ENCODE measurements at places on chromosomes 16 and 17.

DNA sequence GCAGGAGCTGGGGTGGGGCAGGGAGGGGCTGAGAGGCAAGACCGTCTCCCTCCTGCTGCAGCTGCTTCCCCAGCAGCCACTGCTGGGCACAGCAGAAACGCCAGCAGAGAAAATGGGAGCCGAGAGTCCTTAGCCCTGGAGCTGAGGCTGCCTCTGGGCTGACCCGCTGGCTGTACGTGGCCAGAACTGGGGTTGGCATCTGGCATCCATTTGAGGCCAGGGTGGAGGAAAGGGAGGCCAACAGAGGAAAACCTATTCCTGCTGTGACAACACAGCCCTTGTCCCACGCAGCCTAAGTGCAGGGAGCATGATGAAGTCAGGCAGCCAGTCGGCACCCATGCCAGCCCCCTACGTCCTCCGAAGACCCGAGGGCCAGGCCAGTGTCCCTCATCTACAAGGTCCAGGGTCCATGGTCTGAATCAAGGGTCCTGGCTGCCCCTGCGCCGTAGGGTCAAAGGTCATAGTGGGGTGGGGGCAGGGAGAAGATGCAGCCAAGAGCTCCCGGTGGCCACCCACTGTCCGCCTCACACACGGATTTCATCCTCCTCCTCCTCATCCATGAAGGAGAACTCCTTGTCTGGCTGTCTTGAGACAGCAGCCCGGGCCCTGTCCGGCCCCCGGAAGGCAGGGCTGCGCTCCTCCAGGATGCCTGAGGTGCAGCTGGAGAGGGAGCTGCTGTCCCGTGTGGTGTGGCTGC lies 23.4 kb upstream of the CPSF4L start:
- DNase-seq, result no peak
- H3K27ac ChIP-seq, result no peak overlapping the region
- no peak overlapping the region for H3K4me3 ChIP-seq

DNA sequence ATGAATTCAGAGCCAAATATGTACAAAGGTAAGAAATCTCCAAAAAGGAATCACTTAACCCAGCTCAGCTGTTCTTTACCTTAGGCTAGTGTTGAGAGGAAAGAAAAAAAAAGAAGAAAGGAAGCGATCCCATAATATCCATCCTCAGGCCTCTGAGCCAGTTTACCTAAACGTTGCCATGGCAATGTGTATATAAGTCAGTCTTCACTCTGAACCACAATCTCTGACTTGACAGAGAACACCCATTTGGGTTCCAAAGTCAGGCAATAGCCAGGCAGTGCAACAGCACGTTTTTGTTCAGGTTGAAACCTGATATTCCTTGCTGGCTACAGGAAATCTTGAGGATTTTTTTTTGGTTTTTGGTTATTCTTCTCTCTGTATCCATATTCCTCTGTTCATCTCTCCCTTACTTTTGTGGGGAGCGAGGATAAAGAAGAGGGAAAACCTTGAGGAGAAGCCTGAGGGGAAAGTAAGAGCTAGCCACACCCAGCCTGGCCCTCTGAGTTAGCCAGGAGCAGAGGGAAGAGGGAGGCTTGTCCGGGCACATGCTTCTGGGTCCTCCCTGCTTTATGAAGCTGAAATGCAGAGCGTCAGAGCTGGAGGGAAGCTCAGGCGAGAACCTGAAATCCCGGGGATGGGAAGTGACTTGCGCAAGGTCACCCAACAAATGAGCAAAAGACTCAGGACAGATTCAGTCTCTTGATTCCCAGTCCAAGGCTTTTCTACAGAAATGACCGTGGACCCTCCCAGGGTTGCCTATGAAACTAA lies 152.7 kb downstream of the SOX9 start:
- DNase-seq, result no peak
- no peaks in the 10 kb centered on the region for H3K36me3 ChIP-seq
- no peaks in the 10 kb centered on the region for H3K27me3 ChIP-seq
- H3K27ac ChIP-seq, result no peak overlapping the region

DNA sequence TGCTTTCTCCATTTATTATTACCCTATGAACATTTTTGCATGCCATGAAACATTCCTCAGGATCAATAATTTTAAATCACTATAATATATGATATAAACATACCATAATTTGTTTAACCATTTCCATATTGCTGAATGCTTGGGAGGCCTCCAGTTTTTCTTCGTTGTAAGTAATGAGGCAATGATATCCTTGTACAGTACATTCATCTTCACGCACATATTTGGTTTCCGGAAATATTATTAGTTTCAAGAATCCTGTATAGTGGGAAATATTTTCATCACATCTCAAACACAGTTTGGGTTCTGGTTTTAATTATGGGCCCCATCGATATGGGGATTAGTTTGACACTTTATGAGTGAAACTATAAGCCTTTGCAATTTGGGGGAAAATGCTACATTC lies 135.4 kb downstream of the HS3ST3B1 start:
- H3K4me3 ChIP-seq, result no peak overlapping the region
- H3K27me3 ChIP-seq, result no peaks in the 10 kb centered on the region
- no peaks in the 10 kb centered on the region for H3K4me1 ChIP-seq

DNA sequence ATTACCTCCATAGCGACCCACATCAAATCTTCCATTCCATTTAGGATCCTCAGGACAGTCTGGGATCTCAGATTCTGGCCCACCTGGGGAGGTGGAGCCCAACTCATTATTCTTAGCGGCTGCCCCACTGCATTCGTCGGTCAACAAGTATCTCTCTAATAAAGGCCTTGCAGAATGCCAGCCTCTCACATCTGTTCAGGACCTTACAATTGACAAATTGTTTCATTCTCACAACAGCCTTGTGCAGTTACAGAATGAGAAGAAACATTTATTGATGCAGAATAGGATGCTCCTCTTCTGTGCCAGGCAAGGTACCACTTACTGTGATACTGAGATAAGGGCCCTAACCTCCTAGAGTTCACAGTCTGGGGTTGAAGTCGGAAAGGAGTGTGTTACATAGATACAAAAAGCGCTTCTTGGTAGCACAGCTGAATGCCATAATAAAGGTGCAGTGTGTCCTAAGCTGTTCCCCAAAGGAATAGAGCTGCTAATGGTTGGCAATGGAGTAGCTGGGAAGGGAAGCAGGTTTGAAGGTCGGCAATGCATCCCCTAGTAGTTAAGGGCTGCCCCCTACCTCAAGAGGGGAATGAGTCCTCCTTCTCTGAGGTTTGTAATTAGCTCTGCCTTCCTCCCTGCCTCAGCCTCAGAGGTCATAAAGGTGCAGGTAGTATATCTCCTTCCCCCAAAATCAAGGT lies 2.3 kb upstream of the MPP2 start:
- H3K4me3 ChIP-seq, result no peak overlapping the region
- H3K27ac ChIP-seq, result no peak overlapping the region
- peaks cover 20% of the 10 kb centered on the region for H3K4me1 ChIP-seq
- H3K36me3 ChIP-seq, result no peaks in the 10 kb centered on the region
- peaks cover 38% of the 10 kb centered on the region for H3K27me3 ChIP-seq

DNA sequence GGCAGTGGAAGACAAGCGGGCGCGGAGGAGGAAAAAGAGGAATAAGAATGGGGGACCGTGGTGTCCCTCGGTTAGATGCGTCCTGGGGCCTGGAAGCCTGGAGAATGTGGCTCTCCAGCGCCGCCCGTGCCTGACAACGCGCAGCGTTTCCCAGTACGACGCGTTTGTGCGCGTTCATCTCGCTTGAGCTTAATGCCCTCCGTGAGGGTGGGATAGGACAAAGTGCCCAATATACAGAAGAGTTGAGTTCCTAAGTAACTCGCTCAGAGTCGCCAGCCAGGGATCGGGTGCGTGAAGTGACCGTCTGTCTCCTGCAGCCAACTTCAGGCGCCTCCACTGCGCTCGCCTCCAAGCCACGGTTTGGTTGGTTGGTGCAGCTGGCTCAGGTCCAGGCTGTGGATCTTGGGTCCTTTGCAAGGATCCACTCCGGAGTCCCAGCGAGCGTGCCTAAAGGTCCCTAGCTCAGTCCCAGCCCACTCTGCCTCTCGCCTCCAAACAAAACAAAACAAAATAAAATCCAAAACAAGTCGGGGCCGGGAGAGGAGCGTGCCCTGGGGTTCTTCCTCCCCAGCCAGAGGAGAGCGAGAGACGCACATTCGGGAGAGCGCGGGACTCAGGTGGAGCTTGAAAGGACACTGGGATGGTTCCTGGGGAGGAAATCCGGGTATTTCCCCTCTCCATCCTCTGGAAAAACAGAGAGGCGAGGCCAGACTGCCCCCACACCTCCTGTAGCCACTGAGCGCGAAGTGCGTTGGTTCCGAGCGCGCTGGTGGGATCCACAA lies 974 bp downstream of the GALR2 start:
- H3K4me3 ChIP-seq, result peak overlapping the region; percentile 66
- no peaks in the 10 kb centered on the region for H3K36me3 ChIP-seq
- H3K27ac ChIP-seq, result no peak overlapping the region
- peaks cover 71% of the 10 kb centered on the region for H3K27me3 ChIP-seq
- H3K4me1 ChIP-seq, result peaks cover 46% of the 10 kb centered on the region

GRCh38 chr16:21277927-21278706 lies at the start of gene CRYM:
Gene CRYM (minus strand): TSS chr16:21278290. CDS start chr16:21278251, 39 bp downstream.
- peak within 1 kb of the TSS; percentile 89 for H3K4me3 ChIP-seq
- H3K4me1 ChIP-seq, result peaks cover 17% of the 10 kb centered on the region
- H3K27me3 ChIP-seq, result peaks cover 18% of the 10 kb centered on the region
- DNase-seq, result peak; percentile 89
- no peaks in the 10 kb centered on the region for H3K36me3 ChIP-seq
- H3K27ac ChIP-seq, result no peak within 1 kb of the TSS

- H3K36me3 ChIP-seq, result no peaks in the 10 kb centered on the region
- no peak for DNase-seq
- H3K4me3 ChIP-seq, result no peak overlapping the region
- H3K27ac ChIP-seq, result no peak overlapping the region
Observed at GRCh38 chr16:81518439-81518757, 73.8 kb downstream of the CMIP start.

GRCh38 chr16:24102209-24102660 lies 153.9 kb upstream of the CACNG3 start:
- H3K27ac ChIP-seq, result no peak overlapping the region
- no peaks in the 10 kb centered on the region for H3K36me3 ChIP-seq
- no peak overlapping the region for H3K4me3 ChIP-seq
- H3K4me1 ChIP-seq, result peaks cover 26% of the 10 kb centered on the region
- DNase-seq, result peak; percentile 61

DNA sequence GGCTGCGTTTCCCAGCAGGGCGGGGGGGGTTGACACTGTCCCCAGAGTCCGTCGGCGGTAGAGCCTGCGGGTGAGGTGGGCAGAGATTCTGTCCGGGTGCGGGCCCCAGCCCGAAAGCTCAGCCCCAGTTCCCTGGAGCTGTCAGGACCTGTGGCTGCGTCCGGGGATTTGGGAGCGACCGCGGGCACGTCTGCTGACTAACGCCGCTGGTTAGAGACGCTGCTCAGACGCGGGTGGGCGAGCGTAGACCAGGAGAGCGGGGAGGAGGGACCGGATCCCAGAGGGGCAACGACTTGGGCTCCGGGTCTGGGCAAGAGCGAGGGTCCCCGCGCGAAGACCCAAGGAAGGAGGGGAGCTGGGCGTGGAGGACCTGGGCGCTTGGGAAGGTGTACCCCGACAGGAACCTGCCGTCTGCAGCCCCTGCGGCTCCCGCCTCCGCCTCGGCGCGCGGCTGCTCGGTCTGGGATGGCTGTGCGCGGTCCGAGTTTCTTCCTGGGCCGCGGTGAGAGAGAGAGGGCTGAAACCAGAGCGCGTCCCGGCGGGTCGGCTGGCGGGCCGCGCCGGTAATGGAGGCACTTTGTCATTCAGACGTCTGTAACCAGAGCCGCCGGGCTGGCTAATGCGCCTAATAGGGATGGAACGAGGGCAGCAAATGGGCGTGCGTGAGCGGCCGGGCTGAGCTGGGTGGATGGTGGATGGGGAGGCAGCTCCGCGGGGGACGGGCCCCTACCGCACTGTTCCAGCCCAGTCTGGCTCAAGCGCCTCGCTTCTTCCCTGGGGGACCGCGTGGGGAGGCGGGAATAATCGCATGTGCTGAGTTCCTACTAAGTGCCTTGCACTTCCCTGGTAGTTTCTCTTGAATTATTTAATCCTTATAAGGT lies 2.3 kb downstream of the NGFR start:
- peaks cover 75% of the 10 kb centered on the region for H3K27me3 ChIP-seq
- H3K27ac ChIP-seq, result no peak overlapping the region
- peaks cover 20% of the 10 kb centered on the region for H3K4me1 ChIP-seq
- H3K36me3 ChIP-seq, result no peaks in the 10 kb centered on the region

DNA sequence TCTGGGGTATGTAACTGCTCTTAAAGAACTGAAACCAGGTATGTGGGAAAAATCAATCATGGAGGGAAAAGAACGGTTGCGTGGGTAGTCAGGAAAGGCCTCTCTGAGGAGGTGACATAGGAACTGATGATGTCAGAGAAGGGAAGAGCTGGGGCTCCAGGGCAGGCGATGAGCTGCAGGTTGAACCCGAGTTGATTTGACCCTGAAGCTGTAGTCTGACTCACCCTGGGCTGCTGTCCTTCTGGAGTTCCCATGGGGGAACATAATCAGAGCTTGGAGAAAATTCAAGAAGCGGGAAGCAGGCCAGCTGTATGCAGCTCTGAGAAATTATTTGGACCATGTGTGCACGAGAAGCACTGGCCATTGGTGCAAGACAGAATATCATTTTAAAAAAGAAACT lies 16.7 kb downstream of the SLC6A2 start:
- H3K4me1 ChIP-seq, result no peaks in the 10 kb centered on the region
- H3K4me3 ChIP-seq, result no peak overlapping the region
- no peak for DNase-seq
- H3K27me3 ChIP-seq, result no peaks in the 10 kb centered on the region

DNA sequence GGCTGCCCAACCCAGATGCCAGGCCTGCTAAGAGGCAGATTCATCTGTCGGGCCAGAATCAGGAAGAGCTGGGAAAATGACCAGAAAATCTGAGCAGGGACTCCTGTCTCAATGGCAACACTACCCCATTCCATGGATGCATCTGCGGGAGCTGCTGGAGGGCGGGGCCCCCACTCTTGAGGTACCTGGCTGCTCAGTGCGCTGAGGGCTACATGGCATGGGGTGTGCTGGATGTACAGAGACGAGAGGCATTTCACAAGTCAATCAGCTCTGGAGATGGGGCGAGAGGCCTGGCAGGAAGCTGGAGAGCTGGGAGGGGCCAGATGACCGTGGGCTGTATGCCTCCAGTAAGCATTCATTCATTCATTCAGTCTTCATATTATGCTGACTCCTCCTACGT lies 6.4 kb downstream of the SDK2 start:
- no peak overlapping the region for H3K27ac ChIP-seq
- DNase-seq, result no peak
- H3K27me3 ChIP-seq, result peaks cover 23% of the 10 kb centered on the region
- no peak overlapping the region for H3K4me3 ChIP-seq
- no peaks in the 10 kb centered on the region for H3K36me3 ChIP-seq
- H3K4me1 ChIP-seq, result no peaks in the 10 kb centered on the region

GRCh38 chr17:48757524-48757961 lies 29.0 kb upstream of the HOXB13 start:
- no peak for DNase-seq
- H3K27ac ChIP-seq, result no peak overlapping the region
- peaks cover 99% of the 10 kb centered on the region for H3K27me3 ChIP-seq
- no peaks in the 10 kb centered on the region for H3K36me3 ChIP-seq
- no peak overlapping the region for H3K4me3 ChIP-seq
- peaks cover 16% of the 10 kb centered on the region for H3K4me1 ChIP-seq

DNA sequence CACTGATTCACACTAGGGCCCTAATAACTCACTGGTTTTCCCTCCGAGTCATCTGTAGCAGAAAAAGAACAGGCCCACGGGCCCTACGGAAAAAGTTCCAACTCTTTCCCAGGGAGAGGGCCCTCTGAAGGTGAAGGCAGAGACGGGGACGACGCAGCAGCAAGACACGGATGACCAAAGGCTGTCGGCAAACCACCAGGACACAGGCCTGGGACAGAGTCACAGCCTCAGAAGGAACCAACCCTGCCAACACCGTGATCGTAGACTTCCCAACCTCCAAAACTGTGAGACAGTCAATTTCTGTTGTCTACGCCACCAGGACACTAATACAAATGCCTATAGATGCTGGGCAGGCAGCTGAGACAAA lies 5.2 kb upstream of the SPHK1 start:
- H3K4me1 ChIP-seq, result peaks cover 8% of the 10 kb centered on the region
- no peak for DNase-seq
- H3K27me3 ChIP-seq, result peaks cover 38% of the 10 kb centered on the region
- H3K4me3 ChIP-seq, result no peak overlapping the region

All from GM23338 (cell line).